T-helper 2 cell treated with Interferon-gamma antibody and Interleukin-4, amounts not matched to agents 100 ng/mL and 5 ng/mL, for 36 hours (primary cell): ENCODE measurements at places on chromosomes 12 and 14. TPM values are rescaled to one million over a fixed set of nuclear protein-coding genes. Genes with fewer than 3 reads are reported as not detected.

LTBR gene
- total RNA-seq = 0.14 and 0.20 TPM in 2 replicates

RND1 gene
- total RNA-seq = 1.6 and 1.7 TPM in 2 replicates

CMA1 gene
- not detected in 2 replicates for total RNA-seq

PRH2 gene
- not detected in 2 replicates for total RNA-seq

TRAF3 gene
- 42.4 and 44.9 TPM in 2 replicates for total RNA-seq

MYO1H gene
- total RNA-seq = not detected in 2 replicates

TROAP gene
- total RNA-seq = 77.6 and 79.0 TPM in 2 replicates

PZP gene
- total RNA-seq = not detected in 2 replicates

ACOT6 gene
- total RNA-seq = not detected in 2 replicates

FAM181A gene
- total RNA-seq = not detected in 2 replicates

PLCZ1 gene
- not detected in 2 replicates for total RNA-seq
